NCI-H1417 treated with DMSO at 0.1 percent for 48 hours (cell line): ENCODE measurements at places on chromosomes 16 and 17.

GRCh38 chr16:12542818-12543699, 260.6 kb downstream of the CPPED1 start:
- no peak for DNase-seq

DNA sequence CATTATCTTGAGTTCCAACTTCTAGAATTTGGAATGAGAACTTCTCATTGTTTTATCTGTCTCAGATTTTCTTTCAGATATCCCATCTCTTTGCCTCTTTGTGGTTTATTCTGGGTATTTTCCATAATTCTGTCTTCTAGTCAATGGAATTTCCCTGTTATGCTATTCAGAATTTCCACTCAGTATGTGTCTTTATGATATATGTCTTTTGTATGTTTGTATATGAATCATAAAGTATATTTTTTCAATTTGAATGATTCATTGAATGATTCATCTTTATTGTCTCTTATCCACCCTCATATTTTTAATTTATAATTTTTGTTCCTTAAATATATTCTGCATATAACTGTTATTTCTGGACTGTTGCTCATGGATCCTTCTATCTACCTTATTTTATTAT, 729.7 kb upstream of the GOT2 start:
- DNase-seq: no peak

DNA sequence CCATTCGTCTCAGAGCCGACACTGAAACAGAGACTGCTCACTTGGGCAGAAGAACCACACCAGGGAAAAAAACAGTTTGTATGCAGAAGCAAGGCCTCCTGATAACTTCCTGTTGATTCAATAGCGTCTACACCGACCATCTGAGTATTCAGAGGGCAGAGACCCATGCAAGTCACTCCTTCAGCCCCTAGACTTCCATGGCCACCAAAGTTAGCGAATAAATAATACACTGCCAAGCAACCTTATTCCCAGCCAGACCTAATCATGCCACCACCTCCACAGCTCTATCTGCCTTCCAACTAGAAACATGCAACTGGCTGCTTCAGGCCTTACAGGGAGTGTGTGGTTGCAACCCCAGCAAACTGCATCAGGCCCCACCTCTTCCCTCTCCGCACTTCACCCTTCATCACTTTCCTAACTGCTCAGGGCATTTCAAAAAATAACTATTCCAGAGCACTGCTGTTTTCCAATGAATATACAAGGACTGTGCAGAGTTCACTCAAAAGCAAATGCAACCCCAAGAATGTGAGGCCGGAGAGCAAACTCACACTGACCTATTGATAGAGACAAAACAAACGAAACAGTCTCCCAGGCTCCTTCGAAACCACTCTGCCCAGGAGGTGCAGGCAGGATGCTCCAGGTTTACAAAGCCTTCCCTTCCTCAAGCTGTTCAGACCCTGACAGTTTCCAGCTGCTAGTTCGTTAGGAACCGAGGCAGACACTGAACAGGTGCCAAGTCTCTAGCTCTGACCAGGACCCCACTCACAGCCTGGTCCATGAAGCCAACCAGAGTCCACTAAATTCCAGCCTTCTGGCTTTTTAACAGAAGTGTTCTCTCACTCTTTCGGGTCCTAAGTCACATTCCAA, 3.6 kb downstream of the USP7 start:
- DNase-seq: no peak

- DNase-seq: no peak
Measured at GRCh38 chr17:50177476-50177875, 11.7 kb downstream of the SGCA start.

- DNase-seq: no peak
Measured at GRCh38 chr16:27226976-27227705, 23.8 kb downstream of the KDM8 start.

- DNase-seq: no peak
Measured at GRCh38 chr17:2222301-2222700, 81.3 kb downstream of the SMG6 start.

DNA sequence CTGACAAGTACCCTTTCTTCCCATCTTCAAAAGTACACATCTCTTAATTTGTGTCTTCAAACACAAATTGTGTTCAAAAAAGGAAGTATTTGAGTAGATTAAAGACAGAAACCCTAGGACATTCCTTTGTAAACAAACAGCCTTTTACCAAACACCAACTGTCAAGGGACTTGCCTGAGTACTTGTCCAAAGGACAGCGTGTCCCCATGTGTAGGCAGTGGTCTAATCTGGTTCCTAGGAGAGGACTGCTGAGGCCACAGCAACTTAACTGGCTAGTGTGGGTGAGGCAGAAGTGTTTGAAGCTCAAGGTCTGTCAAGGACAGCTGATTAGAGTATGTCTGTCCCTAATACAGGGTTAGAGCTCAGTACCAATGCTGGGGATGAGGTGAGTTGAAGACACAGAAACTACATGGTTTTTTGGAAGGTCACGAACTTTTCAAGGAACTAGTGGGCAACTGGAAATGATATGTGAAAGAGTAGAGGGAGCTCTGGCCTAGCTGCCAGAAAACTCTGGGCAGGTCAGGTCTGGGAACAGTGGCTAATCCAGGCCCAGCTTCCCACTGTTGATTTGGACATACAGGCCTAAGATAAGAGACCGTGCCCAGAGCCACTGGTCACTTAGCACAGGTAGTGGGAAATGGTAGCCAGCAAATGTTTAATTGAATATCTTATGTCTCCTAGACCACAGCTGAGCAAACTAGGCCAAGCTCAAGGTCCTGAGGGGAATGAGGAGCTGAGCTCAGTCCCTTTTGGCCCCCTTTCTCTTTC, 10.1 kb downstream of the HMOX2 start:
- DNase-seq: no peak

- DNase-seq: no peak
Measured at GRCh38 chr17:77127735-77128361, 12.9 kb upstream of the SEC14L1 start.

DNA sequence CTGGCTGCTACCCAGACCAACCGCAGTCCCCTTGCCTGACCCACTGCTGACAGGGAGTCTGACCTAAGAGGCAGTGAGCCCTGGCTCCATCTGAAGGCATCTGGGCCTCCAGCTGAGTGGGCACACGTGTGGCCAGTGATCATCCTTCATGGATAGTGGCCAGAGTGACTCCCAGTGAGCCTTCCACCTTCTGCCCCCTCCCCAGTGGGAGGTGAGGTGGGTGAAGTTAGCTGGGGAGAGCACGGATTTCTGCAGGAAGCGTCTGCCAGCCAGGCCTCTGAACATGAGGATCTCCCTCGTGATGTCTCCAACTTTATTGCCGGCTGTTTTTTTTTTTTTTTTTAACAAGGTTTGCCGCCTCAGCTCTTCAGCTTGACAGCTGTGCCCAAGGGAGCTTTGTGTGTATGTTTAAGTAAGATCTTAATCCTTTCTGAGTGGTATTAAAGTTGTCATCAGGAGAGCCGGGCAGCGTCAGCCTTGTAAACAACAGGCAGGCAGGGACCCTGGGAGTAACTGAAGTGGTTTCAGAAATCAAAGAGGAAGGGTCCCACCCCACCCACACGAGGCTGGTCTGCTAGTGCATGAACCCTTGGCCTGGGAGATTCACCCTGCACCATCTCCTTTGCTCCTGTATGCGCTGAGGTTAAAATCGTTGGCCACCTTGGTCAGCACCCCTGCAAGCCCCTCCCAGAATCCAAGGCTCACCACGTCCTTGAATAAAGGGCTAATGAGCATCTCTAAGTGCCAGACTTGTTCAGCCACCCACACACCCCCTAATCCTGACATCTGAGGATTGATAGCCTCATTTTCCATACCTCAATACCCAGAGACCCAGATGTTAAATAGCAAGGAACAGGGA, 33.3 kb downstream of the RHBDL3 start:
- DNase-seq: no peak

DNA sequence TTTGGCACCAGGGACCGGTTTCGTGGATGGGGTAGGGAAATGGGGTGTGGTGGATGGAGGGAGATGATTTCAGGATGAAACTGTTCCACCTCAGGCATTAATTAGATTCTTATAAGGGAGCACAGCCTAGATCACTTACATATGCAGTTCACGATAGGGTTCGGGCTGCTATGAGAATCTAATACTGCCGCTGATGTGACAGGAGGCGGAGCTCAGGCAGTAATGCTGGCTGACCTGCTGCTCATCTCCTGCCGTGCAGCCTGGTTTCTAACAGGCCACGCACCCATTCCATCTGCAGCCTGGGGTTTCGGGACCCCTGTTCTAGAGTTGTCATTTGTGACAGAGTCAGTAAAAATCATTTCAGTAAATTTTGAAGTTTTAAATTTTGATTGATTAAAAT, 99.7 kb downstream of the CHD9 start:
- no peak for DNase-seq

GRCh38 chr16:21613361-21613760, 14.0 kb downstream of the METTL9 start:
- DNase-seq: no peak
